Natural killer cell (primary cell): ENCODE measurements at places on chromosomes 1 and 21. TPM values are rescaled to one million over a fixed set of nuclear protein-coding genes. Genes with fewer than 3 reads are reported as not detected.

GRCh38 chr1:11027316-11027715 lies 14.9 kb downstream of the TARDBP start:
- no peak for DNase-seq

DNA sequence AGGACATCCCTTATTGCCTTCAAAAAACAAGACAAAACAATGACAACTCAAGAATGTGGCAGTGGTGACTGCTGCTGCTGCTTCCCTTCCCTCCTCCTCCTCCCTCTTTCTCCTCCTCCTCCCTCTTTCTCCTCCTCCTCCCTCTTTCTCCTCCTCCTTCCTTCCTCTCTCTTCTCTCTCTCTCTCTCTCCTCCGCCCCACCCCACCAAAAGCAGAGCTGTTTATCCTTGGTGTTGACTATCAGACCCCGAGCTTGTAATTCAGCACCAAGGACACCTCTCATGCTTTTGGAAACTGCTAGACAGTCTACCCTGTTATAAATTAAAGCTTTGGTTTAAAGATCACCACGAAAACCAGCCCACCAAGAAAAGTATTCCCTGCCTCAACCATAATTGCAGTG lies 72.4 kb upstream of the IFNAR2 start:
- no peak for DNase-seq

GRCh38 chr1:87197156-87197555 lies 131.5 kb upstream of the LMO4 start:
- no peak for DNase-seq

DNA sequence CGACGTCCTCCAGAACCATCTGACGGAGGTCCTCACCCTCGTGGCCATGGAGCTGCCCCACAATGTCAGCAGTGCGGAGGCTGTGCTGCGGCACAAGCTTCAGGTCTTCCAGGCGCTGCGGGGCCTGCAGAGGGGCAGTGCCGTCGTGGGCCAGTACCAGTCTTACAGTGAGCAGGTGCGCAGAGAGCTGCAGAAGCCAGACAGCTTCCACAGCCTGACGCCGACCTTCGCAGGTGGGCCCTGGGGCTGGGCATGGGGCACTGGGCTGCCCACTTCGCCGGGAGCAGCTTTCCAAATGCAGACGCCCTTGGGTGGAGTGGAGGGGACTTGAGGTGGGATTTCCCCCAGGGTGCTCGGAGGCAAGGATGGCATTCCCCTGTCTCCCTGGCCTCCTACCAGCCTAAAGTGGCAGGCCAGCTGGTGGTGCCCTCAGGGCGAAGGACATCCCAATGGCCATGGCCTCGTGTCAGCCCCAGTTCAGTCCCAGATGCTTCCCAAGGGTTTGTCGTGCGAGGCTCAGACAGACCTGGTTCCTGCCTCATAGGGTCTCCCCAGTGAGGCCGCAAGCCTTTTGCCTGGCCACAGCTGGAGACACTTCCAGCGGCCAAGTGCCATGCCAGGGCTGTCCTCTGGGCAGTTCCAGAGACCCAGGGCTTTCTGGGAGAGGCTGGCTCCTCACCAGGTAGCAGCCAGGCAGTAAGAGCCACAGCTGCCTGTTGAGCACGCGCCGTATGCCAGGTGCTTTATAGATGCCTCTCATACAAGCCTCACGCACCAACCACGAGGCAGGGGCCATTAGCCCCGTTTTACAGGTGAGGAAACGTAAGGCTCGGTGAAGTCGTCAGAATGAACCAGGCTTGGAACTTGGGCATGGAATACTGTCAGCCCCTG lies 27.8 kb downstream of the H6PD start:
- no peak for DNase-seq

GRCh38 chr1:15362737-15363128 lies 47.0 kb upstream of the EFHD2 start:
- no peak for DNase-seq

DNA sequence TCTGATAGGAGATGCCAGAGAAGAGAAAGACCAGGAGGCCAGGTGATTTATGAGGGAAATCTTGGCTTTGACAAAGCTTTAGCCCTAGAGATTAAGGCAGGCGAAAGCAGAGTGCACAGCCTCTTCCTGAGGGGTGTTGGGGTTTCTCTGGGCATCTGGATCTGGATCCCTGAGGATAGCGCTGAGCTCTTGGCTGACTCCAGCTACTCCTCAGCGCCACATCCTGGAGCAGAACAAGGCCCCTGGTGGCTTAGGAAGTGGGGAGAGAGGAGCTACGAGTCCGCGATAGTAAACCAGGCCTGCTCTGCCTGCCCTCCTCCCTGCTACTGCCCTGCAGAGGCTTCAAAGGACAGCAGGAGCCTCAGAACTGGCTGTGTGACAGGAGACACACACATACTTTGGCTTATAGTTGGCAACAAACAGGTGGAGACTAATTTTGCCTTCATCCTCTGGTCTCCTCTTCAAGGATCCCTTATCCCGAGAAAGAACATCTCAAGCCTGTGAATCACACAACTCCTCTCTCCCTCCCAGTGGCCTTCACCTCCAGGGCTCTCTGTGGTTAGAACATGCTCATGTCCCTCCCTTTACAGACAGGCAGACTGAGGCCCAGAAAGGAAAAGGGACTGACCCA lies 66.9 kb downstream of the TRABD2B start:
- no peak for DNase-seq

GRCh38 chr1:39711966-39712340 lies 20.7 kb upstream of the HPCAL4 start:
- no peak for DNase-seq

DNA sequence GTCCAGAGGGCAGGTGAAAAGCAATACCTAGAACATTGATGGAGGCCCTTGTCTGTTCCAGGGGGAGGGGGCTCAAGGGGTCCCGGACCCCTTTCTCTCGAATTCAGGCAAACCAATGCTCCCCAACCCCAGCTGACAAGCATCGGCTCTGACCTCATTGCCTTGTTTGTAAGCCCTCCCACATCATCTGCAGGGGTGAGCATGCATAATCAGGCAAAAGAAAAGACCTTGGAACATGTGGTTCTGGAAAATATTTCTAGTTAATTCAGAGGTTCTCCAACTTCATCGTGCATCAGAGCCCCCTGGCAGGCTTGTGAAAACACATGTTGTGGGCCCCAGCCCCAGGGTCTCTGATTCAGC lies 231.3 kb downstream of the TOMM20 start:
- no peak for DNase-seq

DNA sequence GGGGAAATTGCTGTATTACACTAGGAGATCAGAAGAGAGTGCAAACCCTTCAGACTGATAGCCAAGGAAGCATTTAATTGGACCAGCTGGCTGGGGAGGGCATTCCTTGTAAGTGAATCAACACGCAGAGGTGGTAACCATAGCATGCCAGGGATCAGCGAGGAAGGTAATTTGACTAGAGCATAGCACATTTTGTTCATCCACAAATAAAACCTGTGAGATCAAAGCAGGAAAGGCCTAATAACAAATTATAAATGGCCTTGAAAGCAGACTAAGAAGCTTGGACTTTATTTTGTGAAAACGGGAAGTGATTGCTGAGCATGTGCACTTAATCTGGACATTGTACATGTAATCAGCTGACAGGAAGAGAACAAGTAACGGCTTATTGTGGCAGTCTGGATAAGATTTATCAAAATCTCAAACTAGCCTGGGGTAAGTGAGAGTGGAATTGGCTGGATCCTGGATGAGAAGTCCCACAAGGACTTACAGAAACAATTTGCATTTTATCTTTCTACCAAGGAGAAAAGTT lies 11.7 kb upstream of the CD55 start:
- no peak for DNase-seq

GRCh38 chr1:226829105-226829504 lies 41.3 kb upstream of the PSEN2 start:
- no peak for DNase-seq

- no peak for DNase-seq
Measured at GRCh38 chr1:63885899-63886298, 112.1 kb downstream of the ROR1 start.

DNA sequence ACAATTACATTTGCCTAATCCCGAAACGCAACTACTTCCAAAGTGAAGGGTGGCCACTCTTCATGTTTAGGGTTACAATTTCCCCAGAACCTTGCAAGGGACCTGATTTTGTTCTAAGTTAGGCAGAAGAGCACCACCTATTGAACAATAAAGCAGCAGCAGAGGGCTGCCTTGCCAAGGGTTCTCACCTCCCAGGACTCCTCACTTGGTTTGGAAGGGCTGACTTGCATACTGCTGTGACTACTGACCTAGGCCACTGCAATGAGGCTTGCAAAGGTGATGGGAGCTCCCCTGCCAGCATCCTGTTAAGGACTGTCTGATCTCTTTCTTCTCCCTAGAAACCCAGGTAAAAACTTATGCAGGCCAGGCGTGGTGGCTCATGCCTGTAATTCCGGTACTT lies 14.2 kb downstream of the MTOR start:
- DNase-seq: no peak

- no peak for DNase-seq
Measured at GRCh38 chr1:154969860-154970452, 591 bp downstream of the SHC1 start.

GRCh38 chr1:29157269-29157601 lies 24.5 kb downstream of the SRSF4 start:
- DNase-seq: no peak

DNA sequence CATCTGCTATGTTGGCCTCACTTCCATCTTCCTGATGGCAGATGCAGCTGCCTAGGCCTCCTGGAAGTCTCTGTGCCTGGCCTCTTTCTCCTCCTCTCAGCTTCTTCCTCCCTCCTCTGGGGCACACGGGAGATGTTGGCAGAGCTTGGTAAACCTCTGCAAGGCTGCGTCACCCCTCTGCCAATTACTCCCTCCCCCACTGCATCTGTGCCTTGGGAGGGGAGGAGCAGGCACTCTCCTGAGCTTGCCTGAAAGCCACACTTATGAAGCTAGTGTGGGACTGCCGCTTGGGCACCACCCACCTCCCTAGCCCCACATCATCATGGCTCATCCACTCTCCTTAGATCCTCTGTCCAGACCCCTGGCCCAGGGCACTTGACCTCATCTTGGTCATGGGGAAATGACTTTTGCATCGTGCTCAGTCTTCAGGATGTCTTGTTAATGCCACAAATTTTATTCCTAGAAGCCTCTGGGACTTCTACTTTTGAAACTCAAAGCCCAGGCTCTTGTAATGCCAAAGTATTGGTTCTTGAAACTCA lies 7.3 kb upstream of the TMEM51 start:
- DNase-seq: no peak

IVL gene
- total RNA-seq: not detected

RNU1-2 gene
- total RNA-seq: 3,038 TPM

TENT5C gene
- 80.6 TPM for total RNA-seq

KLF17 gene
- total RNA-seq: not detected

FCGR3A gene
- 557 TPM for total RNA-seq

VASH2 gene
- not detected for total RNA-seq

SPRR2A gene
- total RNA-seq: not detected

ASCL5 gene
- not detected for total RNA-seq

B3GALT2 gene
- not detected for total RNA-seq
